ENCODE measurements at places on chromosomes 1 and 21.

- DNase-seq, result peak; percentile 44
Observed at GRCh38 chr1:235030919-235031596, 97.6 kb downstream of the TOMM20 start.

DNA sequence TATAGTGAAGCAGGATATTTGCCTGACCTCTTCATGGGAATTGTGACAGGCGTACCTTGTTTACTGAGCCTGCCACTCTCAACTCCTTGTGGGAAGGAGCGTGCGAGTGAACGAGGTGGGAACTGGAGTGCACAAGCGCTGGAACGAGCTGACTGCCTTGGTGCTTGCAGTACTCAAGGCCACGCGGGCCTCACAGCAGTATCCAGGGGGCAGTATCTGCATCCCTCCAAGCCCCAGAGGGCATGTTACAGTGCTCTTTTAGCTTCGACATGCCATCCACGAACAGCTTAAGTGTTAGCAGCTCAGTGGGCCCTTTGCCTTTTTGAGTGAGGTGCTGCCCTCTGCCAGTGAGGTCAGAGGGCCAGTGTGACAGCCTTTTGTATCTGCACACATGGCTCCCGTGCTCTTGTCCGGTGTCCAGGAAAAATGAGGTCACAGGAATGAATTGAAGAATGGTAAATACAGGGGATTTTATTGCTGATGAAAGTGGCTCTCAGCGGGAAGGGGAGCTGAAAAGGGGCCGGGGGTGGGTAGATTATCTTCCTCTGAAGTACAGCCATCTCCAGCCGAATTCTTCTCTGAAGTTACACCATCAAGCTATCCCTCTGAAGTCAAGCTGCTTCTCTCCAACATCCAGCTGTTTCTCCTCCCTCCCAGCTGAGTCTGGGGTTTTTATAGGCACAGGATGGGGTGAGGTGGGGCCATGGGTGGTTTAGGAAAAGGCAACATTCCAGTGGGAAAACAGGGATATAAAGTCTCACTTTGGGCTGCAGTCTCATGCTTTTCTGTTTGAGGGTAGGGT, 69.3 kb downstream of the EPB41 start:
- DNase-seq, result no peak

GRCh38 chr1:162028726-162029125, 5.1 kb upstream of the OLFML2B start:
- no peak for DNase-seq

GRCh38 chr1:20896826-20897225, 109.7 kb upstream of the HP1BP3 start:
- DNase-seq, result no peak

DNA sequence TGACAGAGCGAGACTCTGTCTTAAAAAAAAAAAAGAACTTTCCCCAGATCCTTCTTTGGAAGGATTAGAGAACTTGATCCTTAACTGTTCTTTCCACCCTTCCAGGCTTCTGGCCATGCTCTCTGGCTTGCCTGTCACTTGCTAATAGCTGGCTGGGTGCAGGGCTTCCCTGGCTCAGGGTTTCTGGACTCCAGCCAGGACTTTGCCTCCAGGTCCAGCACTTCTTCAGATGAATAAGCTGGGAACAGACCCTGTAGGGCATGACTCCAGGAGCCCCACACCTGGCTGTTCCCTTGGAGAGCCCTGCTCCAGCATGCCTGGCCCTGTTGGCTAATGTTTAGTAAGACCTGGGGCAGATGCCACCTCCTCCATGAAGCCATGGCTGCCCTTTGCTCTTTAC, 3.3 kb upstream of the NT5C1A start:
- no peak for DNase-seq

DNA sequence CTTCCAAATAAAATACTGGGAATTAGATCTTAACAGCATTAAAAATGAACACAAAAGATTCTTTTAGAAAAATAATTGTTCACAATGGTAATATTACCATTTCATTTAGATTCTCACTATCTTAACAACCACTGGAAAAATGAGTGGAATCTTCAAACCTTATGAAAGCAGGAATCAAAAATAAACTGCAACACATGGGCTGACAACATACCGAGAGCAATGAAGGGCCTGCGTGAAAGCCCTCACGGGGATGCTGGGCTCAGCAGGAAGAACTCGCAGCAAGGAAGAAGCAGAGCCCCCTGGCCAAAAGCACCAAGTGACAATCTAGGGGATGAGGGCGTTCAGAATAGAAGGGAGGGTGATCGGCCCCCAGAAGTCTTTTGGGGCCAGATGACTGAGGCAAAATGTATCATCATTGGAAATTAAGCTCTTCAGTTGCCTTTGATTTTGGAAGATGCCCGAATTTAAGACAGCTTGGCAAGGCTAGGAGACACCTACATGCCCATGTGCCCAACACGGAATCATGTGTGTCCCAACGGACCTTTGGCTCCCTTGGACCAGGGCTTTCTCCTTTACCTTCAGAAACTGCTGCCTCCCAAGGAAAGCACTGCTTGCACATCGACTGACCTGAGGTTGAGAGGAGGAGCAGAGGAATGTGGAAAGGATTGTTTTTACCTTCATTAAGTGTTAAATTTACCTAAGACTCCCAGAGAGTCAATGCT, 103.9 kb downstream of the TGFBR3 start:
- DNase-seq, result no peak

DNA sequence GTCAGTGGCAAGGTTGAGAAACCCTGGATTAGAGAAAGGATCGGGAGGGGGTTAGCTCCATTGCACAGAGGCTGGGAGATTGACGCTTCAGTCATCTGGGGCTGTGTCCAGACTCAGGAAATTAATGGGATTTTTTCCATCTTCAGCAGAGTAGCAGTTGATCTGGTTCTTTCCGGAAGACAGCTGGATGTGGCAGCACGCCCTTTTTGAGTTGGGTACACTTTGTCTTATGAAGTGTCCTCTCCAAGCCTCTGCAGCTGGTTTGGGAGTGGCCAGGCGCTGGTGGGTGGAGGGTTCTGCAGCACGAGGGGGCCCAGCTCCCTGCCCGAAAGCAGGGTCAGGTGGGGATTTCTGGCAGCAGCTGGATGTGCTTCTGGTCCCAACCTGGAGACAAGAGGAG, 95.1 kb downstream of the TAS1R2 start:
- peak; percentile 48 for DNase-seq

- no peak for DNase-seq
Observed at GRCh38 chr1:208668991-208669390, 424.8 kb upstream of the PLXNA2 start.

- DNase-seq, result no peak
Observed at GRCh38 chr1:78006521-78006920, 1.8 kb downstream of the DNAJB4 start.

- DNase-seq, result no peak
Observed at GRCh38 chr1:7948960-7949359, 8.3 kb upstream of the TNFRSF9 start.

DNA sequence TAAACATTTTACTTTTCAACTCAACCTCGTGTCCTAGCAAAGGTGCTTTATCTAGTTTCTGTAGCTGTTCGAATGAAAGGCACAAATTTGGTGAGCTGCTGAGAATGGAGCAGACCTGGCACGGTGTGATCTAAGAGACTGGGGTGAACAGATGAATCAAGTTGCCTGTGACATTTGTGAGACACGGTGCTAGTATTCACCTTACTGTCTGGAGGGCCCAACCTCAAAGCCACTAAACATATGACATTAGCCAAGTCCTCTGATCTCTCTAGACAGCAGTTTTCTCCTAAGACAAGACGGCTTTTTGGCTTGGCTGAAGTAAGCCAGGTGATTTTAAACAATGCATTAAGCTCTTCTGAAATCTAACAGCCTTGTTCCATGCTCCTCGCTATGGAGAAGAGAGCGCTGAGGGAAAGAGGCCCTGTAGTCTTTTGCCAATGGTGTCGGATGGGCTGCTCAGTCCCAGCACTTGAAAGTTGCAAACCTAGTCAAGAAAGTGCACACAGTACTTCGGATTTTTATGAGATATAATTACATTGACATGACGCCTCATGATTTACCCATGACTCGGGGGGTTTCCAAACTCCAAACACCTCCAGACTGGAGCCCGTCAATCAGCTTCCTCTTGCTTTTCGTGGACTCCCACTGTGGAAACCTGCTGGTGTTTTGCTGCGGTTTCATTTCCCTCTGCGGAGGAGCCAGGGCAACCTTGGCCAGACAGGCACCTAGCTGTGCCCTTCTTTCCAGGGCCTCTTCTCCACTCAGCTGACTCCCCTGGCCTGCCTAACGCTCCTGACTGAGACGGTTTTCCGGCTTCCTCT, 794 bp upstream of the TOR3A start:
- no peak for DNase-seq

GRCh38 chr1:59397139-59397858, 100.4 kb downstream of the FGGY start:
- no peak for DNase-seq

GRCh38 chr21:44304877-44305293, 5.0 kb downstream of the PFKL start:
- DNase-seq, result no peak

GRCh38 chr1:218369688-218370511, 24.8 kb downstream of the TGFB2 start:
- no peak for DNase-seq

GRCh38 chr1:224298346-224299330, 31.3 kb downstream of the NVL start:
- DNase-seq, result no peak

DNA sequence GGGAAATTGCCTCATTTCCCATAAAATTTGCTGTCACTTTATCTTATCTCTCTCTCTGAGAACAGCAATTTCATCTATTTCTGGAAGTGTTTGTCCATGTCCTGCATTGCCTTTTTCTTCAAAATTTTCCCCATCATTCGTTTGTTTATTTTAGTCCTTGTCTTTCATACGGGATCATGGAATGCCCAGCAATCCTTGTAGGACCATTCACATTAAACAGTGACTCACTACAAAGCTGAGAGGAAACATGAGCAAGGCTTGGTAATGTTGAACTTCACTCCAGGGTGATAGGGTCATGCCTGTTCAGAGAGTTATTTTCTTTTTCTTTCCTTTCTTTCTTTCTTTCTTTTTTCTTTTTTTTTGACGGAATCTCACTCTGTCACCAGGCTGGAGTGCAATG, 32.2 kb upstream of the HNRNPU start:
- DNase-seq, result no peak

DNA sequence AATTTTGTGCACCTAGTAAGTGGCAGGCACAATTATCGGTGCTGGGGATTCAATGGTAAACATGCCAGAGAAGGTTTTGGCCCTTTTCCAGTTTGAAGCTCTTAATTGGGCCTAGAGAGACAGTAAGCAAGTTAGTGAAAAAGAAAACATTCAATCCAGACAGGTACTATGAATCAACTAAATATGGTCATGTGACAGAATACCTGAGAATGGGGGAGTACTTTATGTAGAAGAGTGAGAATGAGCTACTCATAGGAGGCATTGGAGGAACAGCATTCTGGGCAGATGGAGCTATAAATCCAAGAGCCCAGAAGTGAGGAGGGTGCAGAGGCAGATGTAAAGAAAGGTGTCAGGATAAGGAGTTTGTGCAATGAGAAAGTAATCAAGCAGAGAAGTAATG, 1017.9 kb downstream of the ADGRL2 start:
- no peak for DNase-seq

DNA sequence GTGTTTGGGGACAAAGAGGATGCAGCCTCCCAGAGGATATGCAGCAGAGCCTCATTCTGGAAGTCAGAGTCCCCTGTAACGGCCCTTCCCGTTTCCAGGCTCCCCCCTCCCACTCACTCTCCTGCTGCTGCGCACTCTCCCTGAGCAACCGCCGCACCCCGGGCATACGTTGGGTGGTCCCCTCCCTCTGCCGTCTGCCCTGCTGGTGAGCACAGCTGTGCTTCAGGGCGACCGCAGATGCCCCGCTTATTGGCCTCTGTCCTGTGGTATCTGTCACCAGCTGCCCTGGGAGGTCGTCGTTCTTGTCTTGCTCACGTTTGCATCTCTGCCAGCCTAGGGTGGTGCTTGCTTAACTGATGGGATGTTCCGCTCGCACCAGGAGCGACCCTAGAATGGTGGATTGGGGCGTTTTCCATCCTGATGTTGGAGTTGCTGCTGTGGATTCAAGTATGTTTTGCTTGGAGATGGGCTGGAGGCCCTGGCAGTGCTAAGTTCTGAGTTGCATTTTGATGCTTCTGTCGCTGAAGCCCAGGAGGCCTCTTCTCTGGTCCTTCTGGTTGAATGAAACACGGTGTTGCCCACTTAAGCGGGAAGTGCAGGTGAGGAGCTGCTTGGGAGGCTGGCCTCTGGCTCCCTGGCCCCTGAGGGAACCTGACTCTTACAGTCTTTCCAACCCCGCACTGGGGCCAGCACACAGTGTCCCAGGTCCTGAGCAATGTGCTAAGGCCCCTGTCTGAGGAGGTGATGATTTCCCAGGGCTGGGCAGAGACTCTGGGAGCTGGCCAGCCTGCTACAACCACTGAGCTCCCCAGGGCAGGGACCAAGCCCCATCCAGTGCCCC, 3.2 kb downstream of the TMEM201 start:
- DNase-seq, result no peak

DNA sequence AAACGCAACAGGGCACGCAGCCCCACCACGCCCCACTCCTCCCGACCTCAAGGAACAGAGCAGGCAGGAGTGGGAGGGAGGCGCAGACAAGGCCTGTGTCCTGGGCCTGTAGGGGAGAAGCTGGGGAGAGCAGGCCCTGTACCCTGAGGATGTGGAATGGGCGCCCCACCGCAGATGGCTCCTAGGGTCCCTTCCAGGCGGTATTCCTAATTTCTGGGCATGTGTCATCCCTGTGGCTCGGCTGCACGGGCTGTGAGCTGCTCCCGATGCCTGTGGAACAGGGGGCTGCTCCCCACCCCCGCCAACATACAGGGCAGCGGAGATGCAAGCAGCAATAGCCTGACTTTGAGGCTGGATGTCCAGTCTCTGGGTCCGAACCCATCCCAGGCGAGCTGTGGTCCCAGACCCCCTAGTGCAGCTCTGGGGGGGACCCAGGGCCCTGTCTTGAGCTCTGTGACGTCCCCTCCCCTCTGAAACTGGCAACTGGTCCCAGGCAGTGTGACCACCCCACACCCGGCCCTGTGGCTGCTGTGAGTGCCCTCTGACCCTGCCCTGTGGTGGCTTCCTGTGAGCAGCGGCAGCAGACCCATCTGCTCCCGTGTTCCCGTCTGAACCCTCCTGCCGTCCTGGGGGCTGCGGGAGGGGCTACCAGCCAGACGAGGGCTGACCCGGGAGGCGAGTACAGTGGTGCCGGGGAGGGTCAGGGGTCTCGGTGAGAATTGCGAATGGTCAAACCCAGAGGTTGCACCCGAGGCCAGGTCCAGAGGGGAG, 13.9 kb upstream of the COL6A2 start:
- DNase-seq, result peak; percentile 57

DNA sequence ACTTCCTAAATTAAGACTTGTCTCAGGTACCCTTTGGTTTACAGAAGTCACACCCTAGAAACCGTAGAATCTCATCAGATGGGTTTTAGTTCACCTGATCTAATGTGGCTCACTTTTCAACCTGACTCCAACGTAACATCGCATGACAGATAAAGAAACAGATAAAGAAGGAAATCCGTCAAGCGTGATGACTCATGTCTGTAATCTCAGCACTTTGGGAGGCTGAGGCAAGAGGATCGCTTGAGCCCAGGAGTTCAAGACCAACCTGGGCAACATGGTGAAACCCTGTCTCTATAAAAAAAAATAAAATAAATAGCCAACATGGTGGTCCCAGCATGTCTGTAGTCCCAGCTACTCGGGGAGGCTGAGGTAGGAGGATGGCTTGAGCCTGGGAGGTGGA, 97.3 kb downstream of the SPSB1 start:
- no peak for DNase-seq

Measured in tibial artery (tissue), 4 donors.